Activated CD4-positive, CD25-positive, alpha-beta regulatory T cell treated with anti-CD3 and anti-CD28 coated beads, Interleukin-2, amount 50 U/mL, for 16 hours (primary cell): ENCODE measurements at places on chromosomes 13 and 19.

DNA sequence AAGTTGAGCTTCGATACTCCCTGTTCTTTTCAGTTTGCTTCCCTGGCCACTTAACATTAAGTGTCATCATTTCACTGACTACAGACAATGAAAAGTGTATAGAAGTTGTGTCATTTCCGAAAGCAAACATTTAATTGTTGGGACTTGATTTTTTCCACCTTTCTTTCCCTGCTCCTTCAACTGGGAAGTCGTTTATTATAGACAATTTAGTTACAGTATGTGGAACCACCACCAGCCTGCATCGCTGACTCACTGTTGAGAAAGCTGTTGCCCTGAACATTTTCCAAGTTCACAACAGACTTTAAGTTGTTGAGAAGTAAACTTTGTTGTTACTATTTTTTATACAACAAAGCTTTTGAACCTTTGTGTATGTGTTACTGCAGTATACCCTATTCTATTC, 788.4 kb upstream of the PRR20A start:
- no peak for DNase-seq

- DNase-seq: no peak
These were observed 2818.6 kb upstream of the PCDH20 start for GRCh38 chr13:64234255-64234654.

DNA sequence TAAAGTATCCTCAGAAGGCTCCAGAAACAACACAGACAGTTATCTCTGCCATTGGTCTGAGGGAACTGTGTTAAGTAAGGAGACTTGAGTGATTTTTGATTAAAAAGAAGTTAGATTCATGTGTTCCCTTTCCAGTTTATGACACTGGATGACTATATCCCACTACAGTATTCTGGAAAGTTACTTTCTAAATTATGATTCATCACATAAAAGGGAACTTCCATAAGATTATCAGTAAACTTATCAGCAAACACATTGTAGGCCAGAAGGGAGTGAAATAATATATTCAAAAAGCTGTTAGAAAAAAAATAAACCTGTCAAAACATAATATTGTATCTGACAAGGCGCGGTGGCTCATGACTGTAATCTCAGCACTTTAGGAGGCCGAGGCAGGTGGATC, 700.0 kb downstream of the SLITRK6 start:
- DNase-seq: no peak

GRCh38 chr19:27618006-27618405, 1594.9 kb downstream of the UQCRFS1 start:
- DNase-seq: no peak

GRCh38 chr13:31674051-31674450, 65.3 kb upstream of the RXFP2 start:
- DNase-seq: no peak

GRCh38 chr13:48602296-48603016, 51.3 kb upstream of the CYSLTR2 start:
- DNase-seq: no peak

- DNase-seq: no peak
These were observed 13.3 kb downstream of the CD37 start for GRCh38 chr19:49348305-49349189.

GRCh38 chr19:45887200-45887710, 1.3 kb upstream of the IRF2BP1 start:
- DNase-seq: no peak

DNA sequence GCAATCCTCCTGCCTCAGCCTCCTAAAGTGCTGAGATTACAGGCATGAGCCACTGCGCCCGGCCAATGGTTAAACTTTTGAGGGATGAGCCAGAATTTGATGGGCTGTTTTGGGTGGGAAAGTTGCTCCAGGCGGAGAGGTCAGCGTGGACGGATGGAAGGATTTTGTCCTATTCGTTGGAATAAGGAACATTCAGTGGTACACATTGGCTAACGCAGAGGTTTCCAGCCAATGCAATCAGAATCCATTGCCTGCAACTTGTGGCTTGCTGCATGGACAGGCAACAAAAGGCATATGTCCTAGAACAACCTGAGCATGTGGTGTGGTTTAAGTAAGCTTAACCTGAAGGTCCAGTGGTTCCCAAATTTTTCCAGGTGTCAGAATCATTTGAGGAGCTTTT, 35.5 kb upstream of the C1QTNF9 start:
- no peak for DNase-seq

- no peak for DNase-seq
These were observed 17.7 kb upstream of the CSNK1G2 start for GRCh38 chr19:1923319-1923718.

DNA sequence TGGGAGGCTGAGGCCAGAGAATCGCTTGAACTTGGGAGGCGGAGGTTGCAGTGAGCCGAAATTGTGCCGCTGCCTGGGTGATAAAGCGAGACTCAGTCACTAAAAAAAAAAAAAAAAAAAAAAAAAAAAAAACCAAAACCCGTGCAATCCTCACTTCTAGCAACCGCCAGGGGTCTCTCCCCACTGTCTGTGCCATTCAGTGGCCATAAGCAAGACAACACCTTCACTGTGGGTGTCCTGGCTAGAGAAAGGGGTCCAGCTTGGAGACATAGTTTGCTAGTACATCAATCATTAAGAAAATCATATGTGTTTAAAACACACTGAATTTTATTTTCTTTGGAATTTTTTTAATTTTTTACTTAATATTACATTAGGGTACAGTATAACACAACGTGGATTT, 68.2 kb downstream of the RASL11A start:
- DNase-seq: no peak

DNA sequence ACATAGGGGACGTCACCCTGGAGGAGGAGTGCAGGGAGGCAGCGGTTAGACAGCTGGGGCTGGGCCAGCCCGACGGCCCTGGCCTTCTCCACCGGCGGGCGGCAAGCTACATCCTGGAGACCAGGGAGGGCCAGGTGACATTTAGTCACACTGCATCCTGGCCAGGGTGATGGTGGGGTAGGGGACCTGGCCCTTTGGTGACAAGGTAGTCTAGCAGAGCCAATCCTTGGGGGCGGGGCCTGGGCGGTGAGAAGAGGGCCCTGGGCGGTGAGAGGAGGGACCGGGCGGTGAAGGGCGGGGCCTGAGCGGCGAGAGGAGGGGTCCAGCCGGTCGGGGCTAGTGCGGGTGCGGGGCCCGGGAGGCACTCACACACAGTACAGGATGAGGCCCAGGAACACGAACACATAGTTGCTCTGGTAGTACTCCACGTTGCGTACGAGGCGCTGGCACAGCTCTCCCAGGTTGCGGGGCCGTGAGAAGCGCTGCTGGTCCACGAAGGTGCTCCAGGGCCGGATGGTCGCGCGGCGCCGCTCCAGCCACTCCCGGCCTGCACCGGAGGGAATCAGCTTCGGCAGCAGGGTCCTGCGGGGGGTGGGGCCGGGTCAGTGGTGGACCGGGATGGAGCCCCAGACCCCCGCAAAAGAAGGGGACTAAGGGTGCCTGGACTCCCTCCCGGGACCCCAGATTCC, 610 bp downstream of the RABAC1 start:
- DNase-seq: peak; percentile 66

GRCh38 chr13:99693852-99694611, 192.8 kb downstream of the TM9SF2 start:
- no peak for DNase-seq

DNA sequence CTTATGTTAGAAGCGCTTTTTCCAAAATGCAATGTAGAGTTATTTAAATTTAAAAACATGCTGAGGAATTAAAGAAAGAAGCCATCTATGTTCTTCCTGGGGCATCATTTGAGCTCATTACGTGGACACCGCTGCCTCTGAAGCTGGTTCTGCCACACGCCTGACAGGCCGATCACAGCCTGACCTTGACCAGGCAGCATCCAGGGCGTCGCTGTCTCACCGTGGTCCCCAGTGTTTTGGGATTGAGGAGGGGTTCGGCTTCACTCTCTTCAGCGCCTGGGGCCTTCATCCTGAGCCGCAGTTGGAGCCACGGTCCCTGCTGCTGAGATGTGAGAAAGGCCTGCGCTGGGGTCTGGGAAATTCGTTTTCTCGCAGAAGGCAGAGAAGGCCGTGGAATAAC, 64.0 kb downstream of the ATP11A start:
- no peak for DNase-seq

DNA sequence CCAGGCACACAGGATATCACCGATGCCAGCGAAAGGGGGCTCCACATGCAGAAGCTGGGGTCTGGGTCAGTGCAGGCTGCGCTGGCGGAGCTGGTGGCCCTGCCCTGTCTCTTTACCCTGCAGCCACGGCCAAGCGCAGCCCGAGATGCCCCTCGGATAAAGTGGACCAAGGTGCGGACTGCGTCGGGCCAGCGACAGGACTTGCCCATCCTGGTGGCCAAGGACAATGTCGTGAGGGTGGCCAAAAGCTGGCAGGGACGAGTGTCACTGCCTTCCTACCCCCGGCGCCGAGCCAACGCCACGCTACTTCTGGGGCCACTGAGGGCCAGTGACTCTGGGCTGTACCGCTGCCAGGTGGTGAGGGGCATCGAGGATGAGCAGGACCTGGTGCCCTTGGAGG, 7.2 kb downstream of the NCAN start:
- DNase-seq: no peak

DNA sequence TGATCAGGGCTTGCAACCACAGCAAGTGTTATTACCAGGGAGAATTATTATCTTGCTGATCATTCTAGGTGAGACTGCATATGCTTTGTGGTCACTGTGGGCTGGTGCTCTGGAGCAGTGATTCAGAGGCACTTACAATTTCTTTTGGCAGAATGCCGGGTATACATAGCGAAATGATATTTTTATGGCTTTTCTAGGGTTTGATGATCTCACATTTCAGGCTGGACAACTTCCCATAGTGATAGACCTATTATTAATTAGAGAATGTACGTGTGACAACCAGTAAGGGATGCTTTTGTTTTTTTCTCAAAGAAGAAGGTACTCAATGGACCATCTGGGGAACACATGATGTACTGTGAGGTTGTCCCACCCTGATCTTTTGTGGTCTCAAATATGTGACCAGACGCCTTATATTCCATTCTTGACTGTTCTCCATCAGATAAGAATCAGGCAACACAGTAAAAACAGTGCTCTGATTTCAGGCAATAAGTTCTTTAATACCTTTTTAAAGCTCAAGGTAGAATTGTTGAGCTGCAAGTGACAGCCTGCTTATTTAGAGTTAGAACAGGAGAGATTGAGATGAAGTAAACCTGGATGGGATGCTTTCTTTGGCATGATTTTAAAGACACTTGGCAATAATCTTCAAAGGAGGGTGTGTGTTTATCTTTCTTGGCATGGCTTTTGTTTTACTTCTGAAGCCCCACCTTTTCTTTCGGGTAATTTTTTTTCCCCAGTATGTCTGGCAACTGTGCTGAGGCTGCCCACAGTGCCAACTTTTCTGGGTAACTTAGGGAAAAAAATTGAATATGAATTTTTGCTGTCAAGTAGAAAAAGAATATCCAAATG, 27.4 kb upstream of the SCEL start:
- no peak for DNase-seq

DNA sequence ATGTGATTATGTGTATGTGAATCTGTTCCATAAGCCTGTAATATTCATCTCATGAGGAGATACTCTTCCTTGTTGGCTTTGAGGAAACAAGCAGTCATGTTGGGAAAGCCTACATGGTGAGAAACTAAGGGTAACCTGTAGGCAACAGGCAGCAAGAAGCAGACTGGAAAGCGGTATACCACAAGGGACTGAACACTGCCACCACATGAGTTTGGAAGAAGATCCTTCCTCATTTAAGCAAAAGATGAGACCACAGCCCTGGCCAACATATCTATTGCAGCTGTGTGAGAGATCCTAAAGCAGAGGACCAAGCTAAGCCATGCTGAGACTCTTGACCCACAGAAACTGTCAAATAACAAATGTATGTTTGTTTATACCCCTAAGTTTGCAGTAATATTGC, 134.8 kb downstream of the B3GLCT start:
- DNase-seq: no peak

GRCh38 chr13:53112522-53112921, 83.9 kb downstream of the OLFM4 start:
- DNase-seq: no peak

DNA sequence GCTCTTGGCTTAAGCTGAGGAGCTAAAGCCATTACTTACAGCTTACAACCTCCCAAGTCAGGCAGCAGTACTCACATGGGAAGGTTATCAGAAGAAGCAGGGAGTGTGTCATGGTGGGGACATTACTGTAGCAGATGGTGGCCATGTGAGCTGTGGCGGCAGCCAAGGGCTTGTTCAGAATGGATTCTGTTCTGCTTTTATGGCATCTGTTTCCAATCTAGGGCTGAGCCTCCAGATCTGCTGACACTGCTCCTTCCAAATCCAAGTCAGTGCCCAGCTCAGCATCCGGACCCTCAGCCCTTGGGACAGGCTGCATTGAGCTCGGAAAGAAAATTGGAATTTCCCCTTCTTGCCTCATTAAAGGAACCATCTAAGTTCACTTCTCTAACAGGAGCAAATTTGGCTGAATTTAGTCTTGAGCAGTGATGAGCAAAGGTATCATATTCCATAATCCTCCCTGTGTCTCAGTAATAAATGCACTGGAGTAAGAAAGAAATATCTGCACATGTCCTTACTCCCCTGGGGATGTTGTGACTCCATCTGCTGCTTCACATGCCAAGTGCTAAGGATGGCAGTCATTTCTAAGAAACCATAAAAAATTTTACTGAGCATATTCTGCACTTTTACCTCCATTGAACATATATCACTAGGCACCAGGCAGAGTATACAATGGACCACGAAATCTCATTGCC, 73.9 kb downstream of the KCTD12 start:
- DNase-seq: no peak

- no peak for DNase-seq
These were observed 111.9 kb downstream of the COL4A2 start for GRCh38 chr13:110418944-110419343.

- DNase-seq: no peak
These were observed 6.2 kb downstream of the RPS19 start for GRCh38 chr19:41866284-41866683.

- DNase-seq: no peak
These were observed 1.4 kb downstream of the ANKRD27 start for GRCh38 chr19:32673573-32673972.

DNA sequence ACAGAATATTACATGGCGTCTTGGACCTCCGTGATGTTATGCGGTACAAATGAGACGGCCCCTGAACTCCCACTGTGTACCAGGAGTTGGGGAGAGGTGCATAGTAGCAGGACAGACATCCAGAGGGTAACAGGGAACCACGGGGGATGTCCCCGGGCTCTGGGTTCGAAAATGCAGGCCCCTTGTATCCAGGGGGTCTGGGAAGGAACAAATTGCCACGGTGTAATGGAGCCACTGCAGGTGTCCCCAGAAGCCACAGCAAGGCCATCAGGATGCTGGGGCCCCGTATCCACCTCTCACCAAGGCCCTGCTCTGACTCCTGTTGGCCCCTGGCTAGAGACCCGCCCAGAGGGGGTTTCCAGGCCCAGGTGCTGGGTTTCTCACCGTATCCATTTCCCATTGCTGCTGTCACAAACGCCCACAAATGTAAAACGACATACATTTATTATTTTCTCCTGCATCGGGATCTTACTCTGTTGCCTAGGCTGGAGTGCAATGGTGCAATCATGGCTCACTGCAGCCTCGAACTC, 77.8 kb downstream of the INSR start:
- DNase-seq: no peak

GRCh38 chr19:18743784-18744418, 47.2 kb downstream of the COMP start:
- DNase-seq: no peak
